ENCODE measurements at places on chromosomes 6 and 20. TPM values are rescaled to one million over a fixed set of nuclear protein-coding genes. Genes with fewer than 3 reads are reported as not detected.

UST gene
- total RNA-seq: not detected

DNA sequence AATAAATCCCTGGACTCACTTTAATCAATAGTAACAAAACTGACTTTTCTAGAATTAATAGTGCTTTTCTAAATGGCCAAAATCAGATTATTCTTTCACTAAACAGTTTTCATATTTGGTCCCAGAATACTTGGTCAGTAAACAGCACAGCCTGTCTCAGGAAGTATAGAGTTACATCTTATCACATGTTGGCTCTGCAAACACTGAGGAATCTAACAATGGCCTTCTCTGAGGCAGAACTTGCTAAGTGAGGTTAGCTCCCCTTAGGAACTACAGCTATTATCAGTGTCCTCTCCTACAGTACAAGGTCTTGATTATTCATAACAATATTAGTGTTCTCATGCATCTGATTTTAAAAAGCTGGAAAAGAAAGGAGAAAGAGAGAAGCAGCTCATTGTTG is 1622.8 kb downstream of the HACE1 start:
- H3K4me1 ChIP-seq: no peaks in the 10 kb centered on the region
- no peak overlapping the region for H3K27ac ChIP-seq
- H3K4me3 ChIP-seq: no peak overlapping the region
- no peaks in the 10 kb centered on the region for H3K36me3 ChIP-seq

DEFB116 gene
- not detected for total RNA-seq

DNA sequence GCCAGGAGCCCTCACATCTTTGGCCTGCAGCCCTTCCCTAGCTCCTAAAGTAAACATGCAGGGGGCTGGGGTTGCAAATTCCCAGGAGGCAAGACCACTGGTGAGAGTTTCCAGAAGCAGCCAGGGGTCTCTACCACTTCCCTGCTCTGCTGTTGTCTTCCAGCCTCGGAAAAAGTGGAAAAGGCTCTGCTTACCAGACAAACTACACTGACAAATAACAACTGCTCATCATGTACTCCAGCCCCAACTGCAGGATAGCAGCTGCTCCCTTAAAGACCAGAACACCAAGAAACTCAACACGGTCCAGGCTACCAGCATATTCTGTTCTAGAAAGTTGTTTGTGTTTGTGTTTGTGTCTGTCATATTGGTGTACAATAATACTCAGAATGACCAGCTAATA is 187.5 kb upstream of the MARCKS start:
- H3K27me3 ChIP-seq: no peaks in the 10 kb centered on the region
- H3K36me3 ChIP-seq: no peaks in the 10 kb centered on the region
- H3K4me3 ChIP-seq: no peak overlapping the region
- no peaks in the 10 kb centered on the region for H3K4me1 ChIP-seq

- H3K27ac ChIP-seq: peak within 1 kb of the TSS; percentile 92
- peaks cover 42% of the 10 kb centered on the region for H3K4me1 ChIP-seq
- peaks cover 15% of the 10 kb centered on the region for H3K36me3 ChIP-seq
- H3K4me3 ChIP-seq: peak within 1 kb of the TSS; percentile 80
- DNase-seq: peak; percentile 97
These were observed at the start of gene TGIF2 for GRCh38 chr20:36573103-36573797. Gene TGIF2, plus strand, starts transcription at chr20:36573597. Its CDS starts 5,178 bp downstream, at chr20:36578775.

DNA sequence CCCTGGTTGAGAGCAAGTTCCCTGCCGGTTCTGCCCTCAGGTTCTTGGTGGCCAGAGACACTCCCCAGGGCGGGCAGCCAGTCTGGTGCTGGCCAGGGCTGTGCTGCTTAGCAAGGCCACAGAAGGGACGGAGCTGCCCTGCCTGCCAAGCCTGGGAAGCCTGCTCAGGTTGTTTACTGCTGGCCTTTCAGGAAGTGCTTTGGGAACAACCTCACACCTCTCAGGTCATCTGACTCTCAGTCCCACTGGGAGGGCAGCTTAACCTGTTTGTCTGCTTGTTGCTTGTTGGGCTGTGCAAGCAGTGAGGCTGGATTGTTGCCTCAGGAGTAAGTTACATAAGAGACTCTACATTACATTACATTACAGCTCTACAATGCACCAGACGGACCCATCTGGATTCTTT is 75.8 kb upstream of the AFDN start:
- no peak for DNase-seq
- no peak overlapping the region for H3K27ac ChIP-seq
- H3K27me3 ChIP-seq: peaks cover 65% of the 10 kb centered on the region
- H3K36me3 ChIP-seq: no peaks in the 10 kb centered on the region

- no peak for DNase-seq
- no peaks in the 10 kb centered on the region for H3K27me3 ChIP-seq
- H3K4me1 ChIP-seq: no peaks in the 10 kb centered on the region
- H3K36me3 ChIP-seq: peaks cover 66% of the 10 kb centered on the region
These were observed 12.1 kb downstream of the DDRGK1 start for GRCh38 chr20:3192226-3193015.

MYBL2 gene
- total RNA-seq: 169 TPM

- DNase-seq: no peak
- no peaks in the 10 kb centered on the region for H3K27me3 ChIP-seq
- H3K27ac ChIP-seq: no peak overlapping the region
- H3K36me3 ChIP-seq: no peaks in the 10 kb centered on the region
These were observed 445.9 kb downstream of the PHF3 start for GRCh38 chr6:64081453-64081852.

COX4I2 gene
- not detected for total RNA-seq

TREML1 gene
- not detected for total RNA-seq

DNA sequence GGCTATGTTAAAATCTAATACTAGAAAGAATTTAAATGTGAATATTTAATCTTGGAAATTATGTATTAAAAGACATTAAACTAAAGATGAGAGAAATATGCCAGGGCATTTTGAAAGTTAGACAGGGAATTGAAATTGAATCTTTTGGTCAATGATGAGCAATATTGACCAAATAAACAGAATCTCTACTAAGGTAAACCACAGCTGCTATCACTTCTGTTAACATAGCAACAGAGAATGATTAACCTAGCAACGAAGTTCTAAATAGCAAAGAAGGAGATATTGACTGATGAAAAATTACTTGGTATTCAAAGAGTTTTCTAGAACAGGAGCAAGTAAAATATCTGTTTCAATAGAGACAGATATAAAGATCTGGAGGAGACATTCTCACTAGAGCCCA is 45.2 kb upstream of the RSPO3 start:
- H3K27me3 ChIP-seq: no peaks in the 10 kb centered on the region
- H3K27ac ChIP-seq: no peak overlapping the region
- no peaks in the 10 kb centered on the region for H3K36me3 ChIP-seq
- H3K4me1 ChIP-seq: no peaks in the 10 kb centered on the region

CUL7 gene
- total RNA-seq: 14.7 TPM

DNA sequence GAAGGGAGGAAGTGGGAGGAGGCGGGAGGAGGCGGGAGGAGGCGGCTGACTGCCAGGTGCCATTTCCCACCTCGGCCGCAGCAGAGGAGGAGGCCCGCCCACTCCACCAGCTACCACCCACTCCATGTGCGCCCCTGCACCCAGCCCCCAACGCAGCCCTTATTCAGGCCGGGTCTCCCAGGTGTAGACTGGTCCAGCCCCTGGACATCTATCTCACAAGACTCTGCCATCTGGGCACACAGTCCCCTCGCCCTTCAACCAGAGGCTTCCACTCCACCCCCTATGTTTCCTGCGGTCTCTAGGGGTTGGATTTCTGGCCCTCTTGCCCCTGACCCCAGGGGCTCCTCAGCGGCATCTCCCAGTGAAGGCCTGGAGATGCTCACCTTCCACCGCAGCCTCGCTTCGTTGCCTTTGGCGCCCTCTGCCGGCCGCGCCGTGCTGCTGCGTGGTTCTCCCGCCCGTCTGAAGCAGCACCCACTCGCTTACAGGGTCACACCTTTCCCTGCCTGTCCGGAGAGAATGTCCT is 32.6 kb upstream of the FAM83D start:
- H3K4me3 ChIP-seq: no peak overlapping the region
- peaks cover 23% of the 10 kb centered on the region for H3K4me1 ChIP-seq
- no peak overlapping the region for H3K27ac ChIP-seq
- no peaks in the 10 kb centered on the region for H3K36me3 ChIP-seq
- H3K27me3 ChIP-seq: no peaks in the 10 kb centered on the region

- H3K27me3 ChIP-seq: peaks cover 26% of the 10 kb centered on the region
- no peaks in the 10 kb centered on the region for H3K36me3 ChIP-seq
- H3K4me3 ChIP-seq: no peak overlapping the region
These were observed 136.4 kb upstream of the ARMC2 start for GRCh38 chr6:108711826-108712225.

SCRT2 gene
- 0.75 TPM for total RNA-seq

DNA sequence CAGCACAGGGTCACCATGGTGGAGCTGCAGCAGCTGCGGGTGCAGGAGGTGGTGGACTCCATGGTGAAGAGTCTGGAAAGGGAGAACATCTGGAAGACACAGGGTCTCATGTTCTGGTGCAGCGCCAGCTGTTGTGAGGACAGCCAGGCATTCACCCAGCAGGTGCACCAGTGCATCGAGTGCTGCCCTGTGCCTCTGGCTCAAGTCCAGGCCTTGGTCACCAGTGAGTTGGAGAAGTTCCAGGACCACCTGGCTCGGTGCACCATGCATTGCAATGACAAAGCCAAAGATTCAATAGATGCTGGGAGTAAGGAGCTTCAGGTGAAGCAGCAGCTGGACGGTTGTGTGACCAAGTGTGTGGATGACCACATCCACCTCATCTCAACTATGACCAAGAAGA is 22.9 kb upstream of the RIPK1 start:
- H3K4me1 ChIP-seq: peaks cover 9% of the 10 kb centered on the region
- H3K4me3 ChIP-seq: no peak overlapping the region
- no peaks in the 10 kb centered on the region for H3K36me3 ChIP-seq
- no peak for DNase-seq
- no peaks in the 10 kb centered on the region for H3K27me3 ChIP-seq
- no peak overlapping the region for H3K27ac ChIP-seq

DNA sequence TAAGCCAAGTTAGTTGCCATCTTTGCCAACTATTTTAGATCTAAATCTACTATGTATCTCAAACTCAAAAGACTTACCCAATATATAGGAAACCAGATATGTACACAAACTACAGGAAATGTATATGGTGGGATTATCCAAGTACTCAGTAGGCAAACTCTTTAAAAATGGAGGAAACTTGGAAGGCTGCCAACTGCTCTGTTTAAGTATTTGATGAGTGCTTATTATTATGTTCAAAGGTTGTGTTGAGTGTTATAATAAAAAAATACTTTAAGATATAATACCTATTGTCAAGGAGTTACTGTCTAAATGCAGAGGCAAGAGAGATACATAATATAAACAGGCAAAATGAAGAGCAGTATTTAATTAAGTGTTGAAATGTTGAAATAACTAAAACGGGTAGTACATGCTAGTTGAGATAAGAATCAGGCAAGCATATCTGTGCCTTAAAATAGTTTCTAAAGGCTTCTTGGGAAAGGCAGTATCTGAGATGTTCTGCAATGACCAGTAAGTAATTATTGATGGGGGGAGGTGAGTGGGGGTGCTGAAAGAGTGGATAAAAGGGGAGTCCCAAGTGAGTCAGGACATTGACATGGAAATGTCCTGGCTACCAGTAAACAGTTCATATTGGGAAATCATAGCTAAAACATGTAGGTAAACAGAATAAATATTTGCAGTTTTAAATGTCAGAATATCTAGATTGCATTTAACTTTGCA is 6.5 kb upstream of the DST start:
- no peak for DNase-seq
- no peak overlapping the region for H3K4me3 ChIP-seq
- no peak overlapping the region for H3K27ac ChIP-seq
- H3K27me3 ChIP-seq: no peaks in the 10 kb centered on the region
- no peaks in the 10 kb centered on the region for H3K36me3 ChIP-seq

DNA sequence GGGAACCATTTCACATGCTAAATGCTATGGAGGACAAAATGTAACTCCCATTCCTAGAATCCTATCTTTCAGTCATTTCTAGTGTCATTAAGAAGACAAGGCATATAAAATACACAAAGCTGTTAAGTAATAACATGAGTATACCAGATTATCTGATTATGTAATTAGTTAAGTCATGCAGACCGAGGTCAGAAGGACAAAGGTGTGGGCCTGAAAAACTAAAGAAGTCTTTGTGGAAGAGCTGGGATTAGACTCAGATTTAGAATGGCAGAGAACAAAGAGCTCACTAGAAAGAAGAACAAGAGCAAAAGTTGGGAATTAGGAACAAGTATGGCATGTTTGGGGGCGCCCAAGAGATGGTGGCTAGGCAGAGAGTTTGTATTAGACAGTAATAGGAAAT is 37.0 kb downstream of the EFHC1 start:
- no peak for DNase-seq
- no peaks in the 10 kb centered on the region for H3K4me1 ChIP-seq
- no peaks in the 10 kb centered on the region for H3K27me3 ChIP-seq
- no peaks in the 10 kb centered on the region for H3K36me3 ChIP-seq
- no peak overlapping the region for H3K27ac ChIP-seq

GRCh38 chr20:25685276-25686080 is 11.2 kb downstream of the ZNF337 start:
- no peaks in the 10 kb centered on the region for H3K27me3 ChIP-seq
- peaks cover 3% of the 10 kb centered on the region for H3K36me3 ChIP-seq
- DNase-seq: no peak
- no peak overlapping the region for H3K27ac ChIP-seq
- H3K4me1 ChIP-seq: no peaks in the 10 kb centered on the region

RPS6KA2 gene
- 0.51 TPM for total RNA-seq

GPX6 gene
- not detected for total RNA-seq

GRCh38 chr20:15100506-15101160 is 763.2 kb upstream of the FLRT3 start:
- no peak overlapping the region for H3K4me3 ChIP-seq
- no peaks in the 10 kb centered on the region for H3K27me3 ChIP-seq
- H3K4me1 ChIP-seq: no peaks in the 10 kb centered on the region
- DNase-seq: no peak

DNA sequence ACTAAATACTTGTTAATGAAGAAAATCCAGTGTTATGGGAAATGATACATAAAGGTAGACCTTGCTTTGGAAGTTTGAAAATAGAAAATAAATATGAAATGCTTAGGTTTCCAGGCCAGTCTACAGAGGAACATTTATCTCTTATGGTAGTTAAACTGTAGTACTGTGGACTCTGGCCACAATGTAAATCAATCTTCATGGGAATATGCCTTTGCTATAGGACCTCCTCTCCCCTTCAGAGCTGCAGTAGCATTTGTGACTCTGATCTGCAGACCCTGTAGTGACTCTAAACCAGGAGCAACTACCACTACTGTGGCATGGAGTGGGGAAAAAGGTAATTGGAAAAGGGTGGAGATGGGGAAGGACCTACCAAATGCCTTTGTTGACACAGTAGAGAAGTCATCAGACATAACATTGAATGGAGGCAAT is 4.5 kb downstream of the HSPA1A start:
- H3K27me3 ChIP-seq: no peaks in the 10 kb centered on the region
- H3K27ac ChIP-seq: peak overlapping the region; percentile 57
- H3K36me3 ChIP-seq: peaks cover 23% of the 10 kb centered on the region
- H3K4me1 ChIP-seq: peaks cover 43% of the 10 kb centered on the region
- no peak overlapping the region for H3K4me3 ChIP-seq

ADGB gene
- total RNA-seq: not detected

OR2W1 gene
- not detected for total RNA-seq

- no peak overlapping the region for H3K27ac ChIP-seq
- no peak for DNase-seq
- H3K36me3 ChIP-seq: no peaks in the 10 kb centered on the region
- H3K27me3 ChIP-seq: no peaks in the 10 kb centered on the region
These were observed 65.7 kb downstream of the TRDN start for GRCh38 chr6:123570813-123571684.

- H3K4me1 ChIP-seq: no peaks in the 10 kb centered on the region
- no peak overlapping the region for H3K4me3 ChIP-seq
- no peaks in the 10 kb centered on the region for H3K36me3 ChIP-seq
- no peak for DNase-seq
- no peak overlapping the region for H3K27ac ChIP-seq
These were observed 55.1 kb upstream of the IL20RA start for GRCh38 chr6:137099689-137100403.

GRCh38 chr20:48126227-48126740 is 341.0 kb upstream of the SULF2 start:
- no peak for DNase-seq
- H3K4me1 ChIP-seq: no peaks in the 10 kb centered on the region
- no peak overlapping the region for H3K4me3 ChIP-seq
- no peaks in the 10 kb centered on the region for H3K36me3 ChIP-seq

SLC22A2 gene
- total RNA-seq: not detected

CD109 gene
- 0.18 TPM for total RNA-seq

FOXO3 gene
- 14.6 TPM for total RNA-seq

Data from K562 (cell line).